Caki2 (cell line): ENCODE measurements at places on chromosomes 7 and 10.

DNA sequence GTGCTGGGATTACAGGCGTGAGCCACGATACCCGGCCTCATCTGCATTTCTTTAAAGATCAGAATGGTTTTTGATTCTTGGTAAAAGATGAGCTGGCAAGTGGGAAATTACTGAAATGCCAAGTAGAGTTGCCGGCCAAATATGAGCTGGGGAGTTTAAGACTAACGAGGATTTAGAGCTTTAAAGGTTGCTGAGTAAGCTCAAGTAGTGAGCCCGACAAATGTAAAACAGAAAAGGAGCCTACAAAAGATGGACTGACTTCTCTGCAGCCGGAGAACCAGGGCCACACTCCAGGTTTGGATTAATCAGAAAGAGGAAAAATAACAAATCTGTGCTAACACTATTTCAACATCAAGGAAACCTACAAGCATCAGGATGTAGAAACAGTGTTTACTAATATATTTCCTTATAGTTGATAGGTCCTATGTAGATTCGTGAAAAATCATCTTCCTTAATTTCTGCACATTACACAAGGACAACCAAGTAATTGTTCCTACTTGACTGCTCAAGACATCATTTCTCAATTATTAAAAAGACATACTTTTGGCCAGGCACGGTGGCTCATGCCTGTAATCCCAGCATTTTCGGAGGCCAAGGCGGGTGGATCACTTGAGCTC is 49.6 kb downstream of the MPP7 start:
- no peak for DNase-seq

GRCh38 chr10:120423431-120424197 is 33.4 kb upstream of the PLPP4 start:
- DNase-seq, result peak; percentile 73

GRCh38 chr7:16847381-16847860 is 34.4 kb downstream of the AGR3 start:
- DNase-seq, result no peak

DNA sequence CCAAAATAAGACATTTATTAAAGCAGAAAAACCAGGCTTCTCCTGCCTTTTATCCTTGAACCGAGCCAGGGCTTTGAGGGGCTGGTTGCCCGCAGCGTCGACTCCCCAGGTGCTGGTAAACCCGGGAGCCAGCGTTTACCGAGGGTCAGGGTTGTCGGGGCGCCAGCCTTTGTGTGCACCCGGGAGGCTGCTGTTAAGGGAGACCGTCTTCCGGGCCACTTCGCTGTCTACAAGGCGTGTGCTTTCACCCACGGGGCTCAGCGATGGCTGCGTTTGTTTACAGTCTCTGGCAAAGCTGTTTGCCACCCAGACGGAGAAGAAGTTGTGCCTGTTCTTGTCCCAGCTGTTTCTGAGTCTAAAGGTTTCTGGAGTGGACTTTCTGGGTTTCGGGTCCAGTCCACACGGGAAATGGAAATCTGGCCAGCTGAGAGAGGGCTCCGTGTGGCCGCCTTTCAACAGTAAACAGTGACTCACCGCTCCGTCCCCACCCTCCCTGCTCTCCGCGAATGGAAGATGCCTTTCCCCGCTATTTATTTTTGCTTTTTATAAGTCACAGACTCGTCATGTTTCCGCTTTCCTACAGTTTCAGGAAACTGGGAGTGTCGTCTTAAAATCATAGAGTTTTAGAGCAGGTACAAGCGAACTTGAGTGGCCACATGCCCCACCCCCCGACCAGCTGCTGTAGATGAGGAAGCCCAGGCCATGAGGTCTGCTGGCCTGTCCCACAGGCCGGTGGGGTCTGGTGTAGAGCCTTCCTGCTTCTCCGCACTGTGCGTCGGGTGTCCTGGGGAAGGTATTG is 2.2 kb downstream of the MAFK start:
- peak; percentile 94 for DNase-seq

- DNase-seq, result no peak
Measured at GRCh38 chr7:30462179-30462578, 16.4 kb downstream of the NOD1 start.

GRCh38 chr7:105130580-105130979 is 116.6 kb downstream of the KMT2E start:
- no peak for DNase-seq

GRCh38 chr7:36316319-36316718 is 73.3 kb upstream of the ANLN start:
- DNase-seq, result no peak

DNA sequence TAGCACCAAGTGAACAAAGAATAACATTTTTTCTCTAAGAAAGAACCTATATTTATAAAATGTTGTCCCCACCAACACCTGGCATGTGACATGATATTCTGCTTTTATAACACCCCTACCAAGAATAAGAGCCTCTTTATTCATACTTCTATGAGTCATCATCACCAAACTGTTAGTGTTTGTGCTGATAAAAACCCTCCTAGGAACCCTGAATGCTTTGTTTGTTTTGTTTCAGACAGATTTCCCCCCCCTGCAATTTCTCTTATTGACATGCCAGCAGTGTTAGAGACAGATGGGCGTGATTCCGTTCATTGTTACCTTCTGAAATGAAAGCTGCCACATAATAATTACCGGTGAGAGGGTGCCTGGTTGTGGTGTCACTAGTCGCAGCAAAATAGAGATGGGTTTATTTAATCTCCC is 651.1 kb downstream of the SORCS1 start:
- peak; percentile 32 for DNase-seq

- DNase-seq, result no peak
Measured at GRCh38 chr7:128366300-128366699, 4.8 kb upstream of the PRRT4 start.

- peak; percentile 47 for DNase-seq
Measured at GRCh38 chr7:35697414-35698175, 2.7 kb upstream of the HERPUD2 start.

GRCh38 chr7:155581107-155581830 is 34.9 kb upstream of the CNPY1 start:
- no peak for DNase-seq

GRCh38 chr10:113103131-113103840 is 153.2 kb downstream of the TCF7L2 start:
- no peak for DNase-seq

- DNase-seq, result no peak
Measured at GRCh38 chr7:42142089-42142488, 94.9 kb downstream of the GLI3 start.

GRCh38 chr7:132709971-132710567 is 133.8 kb upstream of the PLXNA4 start:
- peak; percentile 6 for DNase-seq

DNA sequence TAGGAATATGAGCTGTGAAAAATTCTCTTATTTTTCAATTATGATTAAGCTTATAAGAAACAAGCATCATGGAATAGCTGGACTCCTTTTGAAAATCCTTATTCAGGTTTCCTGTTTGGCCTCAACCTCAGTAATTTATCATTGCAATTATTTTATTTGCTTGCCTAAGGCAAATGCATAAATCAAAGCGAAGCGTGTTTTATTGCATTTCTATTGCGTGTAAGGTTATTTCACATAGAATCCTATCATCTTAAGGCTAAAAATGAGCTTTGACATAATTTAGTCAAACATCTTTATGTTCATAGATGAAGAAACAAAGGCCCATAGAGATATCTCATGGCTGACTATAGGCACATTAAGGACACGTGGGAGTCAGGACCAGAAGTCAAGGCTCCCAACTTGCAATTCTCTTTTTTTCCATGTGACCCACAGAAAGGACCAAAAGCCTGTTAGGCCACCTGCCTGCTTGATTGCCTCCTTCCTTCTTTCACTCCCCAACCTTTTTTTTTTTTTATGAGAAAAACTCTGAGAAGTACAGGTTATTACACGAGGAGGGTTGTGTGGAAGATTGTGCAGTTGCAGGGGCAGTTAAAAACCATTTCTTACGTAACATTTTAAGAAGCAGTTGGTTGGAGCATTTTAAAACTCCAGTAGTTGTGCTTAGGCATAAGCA is 261.0 kb downstream of the HDAC9 start:
- no peak for DNase-seq

GRCh38 chr7:108328174-108328651 is 128.0 kb downstream of the NRCAM start:
- no peak for DNase-seq

DNA sequence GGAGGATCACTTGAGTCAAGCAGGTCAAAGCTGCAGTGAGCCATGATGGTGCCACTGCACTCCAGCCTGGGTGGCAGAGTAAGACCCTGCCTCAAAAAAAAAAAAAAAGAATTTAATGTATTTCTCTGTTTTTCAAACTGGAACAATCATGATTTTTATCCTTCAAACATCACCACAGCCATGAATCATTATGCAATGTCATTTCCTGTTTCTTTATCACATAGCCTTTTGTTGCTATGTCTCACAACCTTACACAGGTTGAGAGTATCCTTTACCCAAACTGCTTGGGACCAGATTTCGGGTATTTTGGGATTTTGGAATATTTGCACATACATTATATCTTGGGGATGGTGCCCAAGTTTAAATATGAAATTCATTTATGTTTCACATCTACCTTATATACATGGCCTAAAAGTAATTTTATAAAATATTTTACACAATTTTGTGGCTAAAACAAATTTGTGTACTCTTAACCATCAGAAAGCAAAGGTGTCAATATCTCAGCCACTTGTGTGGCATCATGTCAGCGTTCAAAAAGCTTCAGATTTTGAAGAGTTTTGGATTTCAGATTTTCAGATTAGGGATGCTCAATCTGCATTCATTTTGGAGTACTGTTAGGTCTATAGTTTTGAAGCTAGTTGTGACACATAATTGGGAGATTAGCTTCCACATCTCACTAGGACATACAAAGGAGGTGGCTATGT is 8.2 kb downstream of the NT5C3A start:
- no peak for DNase-seq

- peak; percentile 25 for DNase-seq
Measured at GRCh38 chr7:40297741-40298311, 163.0 kb downstream of the SUGCT start.
